H54 (cell line): ENCODE measurements at places on chromosomes 7 and 10.

GRCh38 chr10:102435529-102436233 lies 3.3 kb upstream of the CUEDC2 start:
- no peak for DNase-seq

DNA sequence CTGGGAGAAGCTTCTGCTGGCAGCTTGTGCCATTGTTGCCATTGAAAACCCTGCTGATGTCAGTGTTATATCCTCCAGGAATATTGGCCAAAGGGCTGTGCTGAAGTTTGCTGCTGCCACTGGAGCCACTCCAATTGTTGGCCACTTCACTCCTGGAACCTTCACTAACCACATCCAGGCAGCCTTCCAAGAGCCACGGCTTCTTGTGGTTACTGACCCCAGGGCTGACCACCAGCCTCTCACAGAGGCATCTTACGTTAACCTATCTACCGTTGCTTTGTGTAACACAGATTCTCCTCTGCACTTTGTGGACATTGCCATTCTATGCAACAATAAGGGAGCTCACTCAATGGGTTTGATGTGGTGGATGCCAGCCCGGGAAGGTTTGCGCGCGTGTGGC lies 220.7 kb downstream of the ADK start:
- DNase-seq: no peak

DNA sequence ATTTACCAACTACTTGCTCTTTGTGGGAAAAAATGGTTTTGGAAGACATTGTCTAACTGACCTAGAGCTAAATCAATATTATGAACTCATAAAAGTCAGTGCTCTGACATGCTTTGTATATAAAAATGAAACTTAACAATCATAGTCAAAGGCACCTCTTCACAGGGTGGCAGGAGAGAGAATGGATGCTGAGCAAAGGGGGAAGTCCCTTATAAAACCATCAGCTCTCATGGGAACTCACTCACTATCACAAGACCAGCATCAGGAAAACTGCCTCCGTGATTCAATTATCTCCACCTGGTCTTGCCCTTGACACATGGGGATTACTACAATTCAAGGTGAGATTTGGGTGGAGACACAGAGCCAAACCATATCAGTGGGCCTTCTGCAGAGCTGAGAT lies 417.6 kb upstream of the AUTS2 start:
- DNase-seq: no peak

GRCh38 chr7:135335628-135336139 lies 102.0 kb downstream of the STRA8 start:
- DNase-seq: peak; percentile 40

- DNase-seq: no peak
Measured at GRCh38 chr7:142889816-142890215, 4.3 kb upstream of the TRPV6 start.

GRCh38 chr7:31058688-31059087 lies 6.6 kb downstream of the ADCYAP1R1 start:
- no peak for DNase-seq

GRCh38 chr10:86644152-86644793 lies 10.1 kb upstream of the OPN4 start:
- DNase-seq: no peak
